ENCODE measurements at places on chromosomes 3 and 15. TPM values are rescaled to one million over a fixed set of nuclear protein-coding genes. Genes with fewer than 3 reads are reported as not detected.

Gene C3orf85
- total RNA-seq = not detected

Gene ZDHHC19
- 2.8 TPM for total RNA-seq

Gene FBXL22
- total RNA-seq = 1.0 TPM

Gene ST8SIA2
- not detected for total RNA-seq

Gene BNC1
- total RNA-seq = 0.42 TPM

Gene ADAMTS9
- total RNA-seq = 273 TPM

Gene SHC4
- total RNA-seq = not detected

Gene GOLGA6L7
- not detected for total RNA-seq

Gene GUCA1C
- not detected for total RNA-seq

Gene SCAMP5
- 1.7 TPM for total RNA-seq

Gene PTX3
- total RNA-seq = 618 TPM

Gene CD200
- total RNA-seq = 6.0 TPM

Gene GABRG3
- not detected for total RNA-seq

Gene ZBTB38
- total RNA-seq = 75.4 TPM

Gene TMEM158
- 5.7 TPM for total RNA-seq

Gene THRB
- 27.5 TPM for total RNA-seq

Gene ACP3
- 2.5 TPM for total RNA-seq

Gene TNNC1
- total RNA-seq = not detected

Gene EAF1
- 18.9 TPM for total RNA-seq

Gene THPO
- total RNA-seq = 1.1 TPM

Gene STRA6
- total RNA-seq = not detected

Gene SPINK8
- total RNA-seq = not detected

Gene MESP2
- 0.96 TPM for total RNA-seq

Gene ATP13A4
- not detected for total RNA-seq

Gene CSTA
- total RNA-seq = 28.7 TPM

Gene ERC2
- 1.1 TPM for total RNA-seq

Gene GABRB3
- total RNA-seq = 1.5 TPM

Gene CSPG5
- total RNA-seq = 2.0 TPM

Gene SCAANT1
- total RNA-seq = not detected

Gene U2SURP
- 68.2 TPM for total RNA-seq

Gene ANKUB1
- not detected for total RNA-seq

Gene PLA2G4D
- total RNA-seq = not detected

Gene C3orf49
- not detected for total RNA-seq

Gene CACNA1D
- 0.45 TPM for total RNA-seq

Gene TUSC7
- total RNA-seq = not detected

Gene KNG1
- not detected for total RNA-seq

Gene PCLAF
- 0.35 TPM for total RNA-seq

Gene INSYN1
- total RNA-seq = 5.0 TPM

Gene GPR15
- not detected for total RNA-seq

Gene MORC1
- not detected for total RNA-seq

Gene FBXO40
- total RNA-seq = 0.13 TPM

Gene CPLX3
- not detected for total RNA-seq

Gene RETNLB
- not detected for total RNA-seq

Measured in mesenteric fat pad (tissue), 1 donor.